Hepatocyte (in vitro differentiated cells): ENCODE measurements at places on chromosomes 5 and 9. TPM values are rescaled to one million over a fixed set of nuclear protein-coding genes. Genes with fewer than 3 reads are reported as not detected.

DNA sequence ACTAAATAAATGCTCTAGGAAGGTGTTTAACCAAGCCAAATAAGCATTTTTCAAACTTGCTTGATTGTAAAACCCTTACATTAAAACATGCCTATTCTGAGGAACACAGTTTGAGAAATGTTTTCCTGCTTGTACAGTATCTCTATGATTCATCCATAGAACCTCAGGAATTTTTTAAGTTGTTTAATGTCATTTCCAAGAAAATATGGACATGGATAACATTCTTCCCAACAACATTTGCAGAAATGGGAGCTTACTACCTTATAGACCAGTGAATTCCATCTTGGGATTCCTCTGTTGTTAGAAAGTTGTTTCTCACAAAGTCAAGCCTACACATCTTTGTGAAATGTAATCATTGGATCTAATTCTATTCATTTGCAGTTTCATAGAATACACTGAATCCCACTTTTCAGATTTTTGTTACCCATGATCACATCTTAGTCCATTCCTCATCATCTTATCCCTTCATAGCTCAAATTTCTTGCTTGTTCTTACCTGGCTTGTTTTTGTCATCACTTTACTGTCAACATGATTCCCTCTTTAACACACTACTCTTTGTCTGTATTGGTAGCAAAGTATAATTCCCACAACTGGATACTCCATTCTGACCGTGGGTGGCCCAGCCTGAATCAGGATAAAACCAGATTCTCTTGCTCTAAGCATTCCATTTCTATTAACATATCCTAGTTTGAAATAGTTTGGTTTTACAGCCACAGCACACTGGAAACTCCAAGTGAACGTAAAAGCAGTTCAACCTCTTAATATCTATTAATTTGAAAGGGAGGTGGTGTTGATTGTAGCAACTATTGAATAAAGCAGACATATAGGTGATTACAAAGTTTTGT, 49.4 kb upstream of the PAPPA start:
- DNase-seq = no peak

DNA sequence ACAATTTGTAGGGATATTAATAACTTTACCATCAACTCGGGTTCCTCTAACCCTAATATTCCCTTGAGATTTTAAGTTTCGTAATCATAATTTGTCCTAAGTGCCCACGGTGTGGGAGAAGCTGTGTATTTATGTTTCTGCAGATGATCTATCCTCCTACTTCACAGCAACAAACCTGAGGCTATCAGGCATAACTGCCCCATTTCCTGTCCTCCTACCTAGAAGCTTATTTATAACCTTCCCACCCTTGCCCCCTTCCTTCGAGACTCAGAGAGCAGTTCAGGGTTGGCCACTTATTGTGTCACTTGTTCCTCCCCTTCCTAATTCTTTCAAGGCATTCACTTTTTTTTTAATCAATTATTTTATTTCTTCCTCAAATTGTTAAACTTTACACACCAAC, 29.6 kb upstream of the LCP2 start:
- no peak for DNase-seq

DNA sequence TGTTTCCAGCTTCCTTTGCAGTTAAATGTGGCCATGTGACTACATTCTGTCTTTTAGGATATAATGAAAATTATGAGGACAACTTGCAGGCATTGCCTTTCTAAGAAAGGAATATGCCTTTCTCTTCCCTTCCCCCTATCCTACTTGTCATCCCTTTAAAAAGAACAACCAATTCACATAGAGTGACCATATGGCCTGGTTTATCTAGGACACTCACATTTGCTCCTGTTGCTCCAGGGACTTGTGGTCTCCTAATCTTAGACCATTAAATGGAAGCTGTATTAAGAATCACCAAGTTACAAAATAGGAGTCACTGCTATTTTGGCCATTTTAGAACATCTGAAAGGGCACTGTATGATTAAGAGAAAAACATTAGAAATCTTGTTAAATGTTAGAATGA, 520.3 kb downstream of the DTWD2 start:
- DNase-seq = no peak

- no peak for DNase-seq
Measured at GRCh38 chr5:2381861-2382260, 369.6 kb downstream of the IRX2 start.

GRCh38 chr9:107547303-107547702, 57.7 kb upstream of the KLF4 start:
- DNase-seq = no peak

- DNase-seq = peak; percentile 52
Measured at GRCh38 chr9:129177443-129177790, 644 bp downstream of the IER5L start.

DNA sequence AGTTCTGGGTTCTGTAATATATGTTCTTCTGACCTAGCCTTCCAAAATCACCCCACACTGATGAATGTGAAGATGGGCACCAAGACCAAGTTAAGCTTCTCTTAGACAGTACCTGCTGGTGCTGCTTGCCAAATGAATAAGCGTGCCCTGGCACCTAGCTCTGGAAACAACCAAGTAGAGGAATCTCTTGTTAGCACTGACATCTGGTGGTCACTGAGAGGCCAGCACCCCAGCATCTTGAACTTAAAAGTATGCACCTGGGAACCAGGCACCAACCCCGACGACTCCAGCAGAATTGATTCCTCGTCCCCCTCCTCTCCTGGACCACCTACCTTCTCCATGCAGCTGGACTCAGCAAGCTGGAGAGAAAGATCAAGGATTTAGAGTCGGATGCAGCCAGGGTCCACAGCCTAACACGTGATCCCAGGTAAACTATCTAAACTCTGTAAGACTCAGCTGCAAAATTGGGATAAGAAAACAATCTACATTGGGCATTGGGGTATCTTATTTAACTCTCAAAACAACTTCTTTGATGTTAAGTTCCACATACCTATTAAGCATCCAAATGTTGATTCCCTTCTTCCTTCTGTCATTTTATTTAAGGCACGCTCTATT, 89.8 kb downstream of the SLC1A3 start:
- peak; percentile 78 for DNase-seq

- DNase-seq = no peak
Measured at GRCh38 chr9:135369412-135369990, 110.1 kb upstream of the PPP1R26 start.

DNA sequence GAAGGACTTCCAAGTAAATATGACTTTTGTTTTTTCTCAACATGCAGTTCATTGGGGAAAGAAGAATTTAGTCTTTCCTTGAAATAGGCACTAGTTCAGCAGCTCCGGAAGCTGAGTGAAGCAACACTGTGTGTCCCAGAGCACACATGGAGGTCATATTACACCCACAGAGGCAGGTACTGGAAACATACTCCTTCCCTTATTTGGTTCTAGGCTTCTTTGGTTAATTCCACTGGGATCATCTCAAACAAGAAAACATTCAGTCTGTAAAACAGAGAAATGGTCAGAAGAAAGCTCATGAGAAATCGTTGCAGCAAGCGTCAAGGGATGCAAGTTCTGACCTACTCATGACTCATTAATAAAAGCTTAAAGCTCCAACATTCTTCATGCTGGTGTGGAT, 175.1 kb upstream of the PCSK5 start:
- DNase-seq = no peak

DNA sequence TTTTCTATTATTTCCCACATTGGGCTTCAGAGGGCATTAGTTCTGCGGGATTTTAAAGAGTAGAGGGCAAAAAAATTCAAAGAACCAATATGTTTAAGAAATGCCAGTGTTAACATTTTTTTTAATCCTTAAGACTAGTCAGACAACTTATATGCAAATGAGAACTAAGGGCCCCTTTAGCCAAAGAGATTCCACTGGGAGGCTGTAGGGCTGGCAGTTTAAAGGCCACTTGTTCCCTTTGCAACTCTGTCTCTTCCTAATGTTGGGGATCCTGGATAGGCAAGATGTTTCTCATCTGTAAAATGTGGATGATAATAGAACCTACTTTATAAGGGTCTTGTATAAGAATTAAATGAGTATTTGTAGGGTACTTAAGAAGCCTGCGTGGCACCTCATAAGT, 1395.9 kb downstream of the PTPRD start:
- DNase-seq = no peak

DNA sequence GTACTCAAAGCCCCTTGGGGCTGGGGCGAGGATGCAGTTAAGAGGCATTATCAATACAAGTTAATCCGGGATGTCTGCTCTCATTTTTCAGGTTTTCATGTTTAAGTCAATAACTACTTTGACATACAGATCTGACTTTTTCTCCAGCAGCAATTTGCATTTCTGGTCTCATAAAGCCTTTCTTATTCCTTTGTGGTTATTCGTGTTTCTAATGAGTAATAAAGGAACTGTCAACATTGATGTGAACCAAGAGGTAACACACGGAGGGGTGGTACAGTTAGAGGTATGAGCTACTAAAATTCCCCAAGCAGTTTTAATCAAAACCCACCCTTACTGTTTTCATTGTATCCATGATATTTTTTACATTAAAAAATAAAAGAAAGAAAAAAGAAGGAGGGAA, 138.0 kb upstream of the NFIB start:
- no peak for DNase-seq

GRCh38 chr5:172875505-172876279, 41.6 kb downstream of the ERGIC1 start:
- DNase-seq = no peak

- no peak for DNase-seq
Measured at GRCh38 chr5:143311428-143311827, 92.1 kb downstream of the NR3C1 start.

- no peak for DNase-seq
Measured at GRCh38 chr9:136044207-136044970, 50.7 kb downstream of the NACC2 start.

GRCh38 chr9:131773911-131774379, 34.1 kb upstream of the RAPGEF1 start:
- DNase-seq = peak; percentile 90

DNA sequence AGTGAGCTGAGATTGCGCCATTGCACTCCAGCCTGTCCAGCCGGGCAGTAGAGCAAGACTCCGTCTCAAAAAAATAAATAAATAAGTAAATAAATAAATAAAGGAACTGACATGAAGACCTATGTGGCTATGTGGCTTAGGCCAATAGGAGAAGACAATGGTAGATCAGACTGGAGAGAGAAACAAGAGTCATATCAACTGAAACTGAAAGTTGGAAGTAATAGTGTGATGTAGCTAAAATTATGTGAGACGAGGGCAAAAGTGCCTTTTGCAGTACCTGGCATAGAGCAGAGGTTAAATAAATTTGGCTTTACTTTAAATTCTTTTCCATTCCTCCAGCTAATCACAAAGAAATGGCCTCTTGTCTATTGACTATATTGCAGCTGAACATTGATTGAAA, 7.3 kb downstream of the FBP2 start:
- DNase-seq = no peak

- DNase-seq = no peak
Measured at GRCh38 chr5:146599261-146599660, 83.3 kb upstream of the GPR151 start.

GRCh38 chr9:114770991-114771390, 34.8 kb downstream of the TNFSF15 start:
- DNase-seq = no peak

- no peak for DNase-seq
Measured at GRCh38 chr9:107674721-107675277, 185.2 kb upstream of the KLF4 start.

- DNase-seq = no peak
Measured at GRCh38 chr9:33354651-33355211, 47.6 kb downstream of the AQP7 start.

GRCh38 chr5:88279584-88279983, 10.9 kb upstream of the TMEM161B start:
- DNase-seq = no peak

DNA sequence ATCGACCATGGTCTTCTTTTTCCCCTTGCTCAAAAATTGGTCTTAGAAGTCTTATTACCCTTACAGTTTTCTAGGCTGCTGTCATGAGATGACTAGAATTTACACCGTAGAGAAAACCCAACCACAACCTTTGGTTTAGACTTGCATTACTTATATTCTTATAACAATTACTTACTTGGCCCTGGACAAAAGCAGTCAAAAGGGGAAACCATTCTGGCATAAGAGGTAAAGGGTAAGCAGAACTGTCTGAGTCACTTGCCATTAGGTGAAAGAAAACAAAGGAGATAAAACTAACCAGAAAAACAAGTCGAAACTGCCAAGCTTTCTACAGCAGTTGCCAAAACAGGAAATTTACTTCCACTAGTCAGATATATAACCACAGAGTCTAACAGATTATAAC, 17.9 kb downstream of the TMEM245 start:
- DNase-seq = no peak

DNA sequence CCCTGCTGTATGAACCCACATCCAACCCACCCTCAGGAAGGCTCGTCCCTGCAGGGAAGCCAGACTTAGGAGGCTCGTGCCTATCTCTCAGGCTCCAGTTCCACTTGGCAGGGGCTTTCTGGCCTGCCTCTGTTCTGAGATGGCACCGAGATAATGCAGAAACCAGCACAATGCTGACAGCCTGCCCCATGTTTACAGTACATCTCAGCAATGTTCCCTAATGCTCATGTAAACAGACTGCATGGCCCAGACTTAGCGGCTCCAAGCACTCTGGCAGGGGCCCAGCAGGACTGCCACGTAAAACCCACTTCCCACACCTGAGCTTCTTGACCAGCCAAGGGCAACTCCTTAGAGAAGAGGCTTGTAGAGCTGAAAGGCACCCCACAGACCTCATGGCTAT, 499.5 kb upstream of the BRINP1 start:
- peak; percentile 27 for DNase-seq

DNA sequence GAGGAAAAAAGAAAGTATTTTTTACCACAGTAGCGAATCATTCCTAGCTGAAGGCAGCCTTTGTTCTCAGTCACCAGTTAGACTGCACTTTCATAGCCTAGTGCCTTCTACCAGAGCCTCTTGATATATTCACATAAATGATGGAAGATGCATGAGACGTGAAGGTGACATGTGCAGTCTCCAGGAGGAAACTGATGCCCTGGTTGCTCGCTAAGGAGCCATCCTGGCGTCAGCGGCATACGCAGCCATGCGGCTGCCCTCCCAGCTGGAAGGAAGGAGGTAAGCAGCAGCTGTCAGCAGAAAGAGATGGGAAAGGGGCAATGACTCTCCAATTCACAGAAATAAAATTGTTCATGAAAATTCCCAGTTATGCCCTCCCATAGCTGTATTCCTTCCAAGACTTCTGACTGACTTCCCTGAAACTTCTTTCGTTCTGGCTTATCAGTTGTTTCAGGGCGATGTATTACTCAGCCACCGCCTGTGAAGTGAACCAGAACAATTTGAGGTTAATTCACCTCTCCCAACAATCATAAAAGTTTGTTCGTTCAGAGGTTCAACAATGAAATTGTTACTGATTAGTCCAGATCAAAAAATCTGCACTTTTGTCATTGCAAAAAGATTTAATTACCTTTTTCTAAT, 331.2 kb downstream of the NR2F1-AS1 start:
- DNase-seq = no peak

DNA sequence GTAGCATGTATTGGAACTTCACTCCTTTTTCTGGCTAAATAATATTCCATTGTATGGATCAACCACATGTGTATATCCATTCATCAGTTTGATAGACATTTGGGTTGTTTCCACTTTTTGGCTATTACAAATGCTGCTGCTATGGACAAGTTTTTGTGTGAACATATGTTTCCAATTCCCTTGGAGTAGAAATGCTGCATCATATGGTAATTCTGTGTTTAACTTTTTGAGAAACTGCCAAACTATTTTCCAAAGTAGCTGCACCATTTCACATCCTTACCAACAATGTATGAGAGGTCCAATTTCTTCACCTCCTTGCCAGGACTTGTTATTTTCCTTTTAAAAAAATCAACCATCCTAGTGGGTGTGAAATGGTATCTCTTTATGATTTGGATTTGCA, 8.4 kb downstream of the FRRS1L start:
- DNase-seq = no peak

LCN1 gene
- total RNA-seq = not detected in 2 replicates

GCNT1 gene
- 59.3 and 62.4 TPM in 2 replicates for total RNA-seq

TUSC1 gene
- 7.5 and 11.2 TPM in 2 replicates for total RNA-seq

SMIM33 gene
- not detected in 2 replicates for total RNA-seq

MYMK gene
- not detected in 2 replicates for total RNA-seq

SLC25A2 gene
- total RNA-seq = 0.50 and 1.7 TPM in 2 replicates
